ENCODE measurements at places on chromosomes 3 and 15. TPM values are rescaled to one million over a fixed set of nuclear protein-coding genes. Genes with fewer than 3 reads are reported as not detected.

DNA sequence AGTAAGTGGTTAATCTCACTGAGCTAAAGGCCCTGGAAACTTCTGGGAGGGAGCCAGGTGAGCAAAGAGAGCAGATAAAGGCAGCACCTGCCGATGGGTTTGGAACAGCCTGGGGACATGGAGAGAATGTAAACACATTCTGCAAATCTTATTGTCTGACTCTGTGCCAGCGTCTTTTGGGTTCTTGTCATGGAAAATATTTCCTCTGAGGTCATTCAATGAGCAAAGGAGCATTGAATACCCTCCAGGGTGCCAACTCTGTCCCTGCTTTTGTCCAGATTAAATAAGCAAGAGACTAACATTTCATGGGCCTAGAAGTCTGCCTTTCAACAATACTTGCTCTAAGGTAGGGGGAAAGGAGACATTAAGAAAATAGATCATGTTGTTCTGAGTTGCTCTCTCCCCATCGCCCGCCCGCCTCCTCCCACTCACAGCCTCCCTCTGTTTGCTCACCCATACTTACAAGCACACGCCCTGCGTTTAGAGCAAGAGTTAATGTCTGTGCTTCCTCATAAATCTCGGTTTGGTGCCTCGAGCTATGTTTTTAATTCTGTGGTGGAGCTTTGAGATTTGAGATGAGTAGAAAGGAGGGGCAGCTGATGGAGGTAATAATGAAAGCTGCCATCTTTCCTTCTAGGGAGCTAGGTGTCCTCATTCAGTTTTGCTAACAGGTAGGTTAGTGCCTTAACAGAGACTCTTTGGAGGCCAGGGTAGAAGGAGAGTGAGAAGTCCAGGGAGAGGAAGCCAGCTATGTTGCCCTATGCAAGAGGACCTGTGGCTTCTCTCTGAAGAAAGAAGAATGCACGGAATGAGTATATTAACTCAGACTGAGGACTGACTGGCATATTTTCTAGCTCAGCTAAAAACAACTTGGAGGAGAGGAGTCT is 132.9 kb downstream of the TPRG1 start:
- DNase-seq = peak; percentile 43

DNA sequence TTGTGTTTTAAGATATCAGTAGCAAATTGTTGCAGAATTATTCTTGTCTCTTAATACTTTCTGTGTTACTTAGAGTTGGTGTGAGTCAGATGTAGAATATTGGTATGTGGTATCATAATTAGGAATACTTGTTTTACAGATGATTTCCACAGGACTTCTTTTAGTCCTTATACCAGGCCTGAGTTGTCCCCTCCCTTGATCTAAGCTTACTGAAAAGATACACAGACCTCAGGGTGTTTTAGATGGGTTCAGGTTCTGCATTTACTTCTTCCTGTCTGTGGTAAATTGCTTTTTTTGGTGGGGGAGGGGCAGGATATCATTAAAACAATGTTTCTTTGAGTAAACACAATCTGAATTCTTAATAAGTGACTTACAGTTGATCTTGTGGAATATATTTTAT is 14.2 kb downstream of the DZIP3 start:
- no peak for DNase-seq

The KLHL40 gene
- total RNA-seq = 13.4 TPM

The P2RY1 gene
- total RNA-seq = 5.7 TPM

DNA sequence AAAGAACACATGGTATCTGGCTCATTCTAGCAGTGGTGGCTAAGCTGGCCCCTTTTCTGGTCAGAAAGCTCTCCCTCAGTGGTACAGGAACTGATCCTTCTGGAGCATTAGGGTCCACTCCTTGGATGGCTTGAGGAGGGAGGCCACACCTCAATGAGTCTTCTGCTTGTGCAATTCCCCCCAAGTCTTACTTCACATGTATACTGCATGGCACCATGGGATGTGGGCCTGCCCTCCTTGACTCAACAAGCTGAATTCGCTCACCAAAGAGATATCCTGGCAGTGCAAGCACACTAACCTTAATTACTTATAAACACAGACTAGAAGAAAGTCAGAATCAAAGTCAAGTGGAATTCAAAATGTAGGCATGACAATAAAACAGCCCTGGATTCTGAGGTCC is 133.8 kb upstream of the SLC2A2 start:
- DNase-seq = no peak

- no peak for DNase-seq
Measured at GRCh38 chr3:78003090-78003489, 963.2 kb downstream of the ROBO2 start.

DNA sequence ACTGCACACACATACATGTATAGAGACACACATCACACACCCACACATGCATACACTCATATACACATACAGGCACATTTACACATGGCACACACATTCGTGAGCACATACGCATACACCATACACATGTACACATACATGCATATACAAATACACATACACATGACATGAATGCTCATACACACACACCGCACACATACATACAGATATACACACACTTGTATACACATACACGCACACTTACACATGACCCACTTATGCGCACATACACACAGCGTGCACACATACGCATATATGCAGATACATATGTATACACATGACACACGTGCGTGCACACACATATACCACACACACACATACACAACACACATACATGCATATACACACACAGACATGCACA is 162.7 kb downstream of the LRRK1 start:
- DNase-seq = no peak

The STRIT1 gene
- total RNA-seq = 2.5 TPM

- no peak for DNase-seq
Measured at GRCh38 chr15:71294911-71295602, 179.8 kb downstream of the THSD4 start.
